Kidney glomerular epithelial cell (primary cell): ENCODE measurements at places on chromosomes 5 and 9.
A peak's percentile ranks its signal among the peaks of the same experiment; 100 is the strongest.

- no peak for DNase-seq
These were observed 15.7 kb upstream of the TSSK1B start for GRCh38 chr5:113450462-113450861.

- no peak for DNase-seq
These were observed 181.6 kb downstream of the CACNA1B start for GRCh38 chr9:138059196-138059595.

DNA sequence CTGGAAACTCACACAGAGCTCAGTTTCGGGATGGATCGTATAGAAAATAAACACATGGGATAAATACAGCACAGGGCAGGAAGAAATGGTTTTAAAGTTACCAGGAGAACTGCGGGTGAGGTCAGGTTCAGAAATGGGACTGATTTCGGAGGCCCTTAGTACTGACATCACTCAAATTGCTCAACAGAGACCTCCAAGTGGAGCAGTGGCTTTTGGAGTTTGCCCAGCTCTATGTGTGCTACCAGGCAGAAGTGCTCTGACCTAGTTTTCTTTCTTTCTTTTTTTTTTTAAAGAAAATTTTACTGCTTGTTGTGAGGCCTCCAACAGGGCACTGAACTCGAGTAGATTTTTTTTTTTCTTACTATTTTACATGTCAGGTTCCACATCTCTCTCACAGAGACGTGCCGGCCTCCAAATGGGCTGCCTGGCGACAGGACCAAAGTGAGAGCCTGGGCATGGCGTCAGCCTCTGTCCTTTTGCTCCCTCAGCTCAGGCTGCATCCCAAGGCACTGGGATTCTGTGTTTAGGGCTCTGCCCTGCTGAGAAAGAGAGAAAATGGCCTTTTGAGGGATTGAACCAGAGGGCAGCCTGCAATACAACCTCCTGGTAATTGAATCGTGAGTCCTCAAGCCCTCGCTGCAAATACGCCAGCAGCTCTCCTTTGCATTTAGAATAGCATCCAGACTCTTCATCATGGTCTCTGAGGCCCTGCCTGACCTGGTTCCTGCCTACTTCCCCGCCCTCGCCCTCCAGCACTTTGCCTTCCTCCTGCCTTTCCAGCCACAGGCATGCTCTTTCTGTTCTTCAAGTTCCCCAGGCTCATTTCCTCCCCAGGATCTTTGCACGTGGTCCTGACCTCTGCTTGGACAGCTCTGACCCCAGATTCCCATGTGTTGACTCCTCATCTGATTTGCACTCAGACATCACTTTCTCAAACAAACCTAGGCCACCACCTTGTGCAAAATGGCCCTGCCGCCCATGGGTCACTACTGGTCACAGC is 173.5 kb downstream of the FGF1 start:
- peak; percentile 53 for DNase-seq

GRCh38 chr5:138833080-138833479 is 42.1 kb downstream of the LRRTM2 start:
- no peak for DNase-seq

- DNase-seq = no peak
These were observed 35.7 kb downstream of the NSD1 start for GRCh38 chr5:177169271-177169670.

- DNase-seq = peak; percentile 74
These were observed 37.4 kb downstream of the ARHGEF37 start for GRCh38 chr5:149618581-149619248.

- DNase-seq = no peak
These were observed 10.5 kb upstream of the NR4A3 start for GRCh38 chr9:99811172-99811571.

- peak; percentile 23 for DNase-seq
These were observed 3.2 kb downstream of the RAB24 start for GRCh38 chr5:177300236-177300880.

DNA sequence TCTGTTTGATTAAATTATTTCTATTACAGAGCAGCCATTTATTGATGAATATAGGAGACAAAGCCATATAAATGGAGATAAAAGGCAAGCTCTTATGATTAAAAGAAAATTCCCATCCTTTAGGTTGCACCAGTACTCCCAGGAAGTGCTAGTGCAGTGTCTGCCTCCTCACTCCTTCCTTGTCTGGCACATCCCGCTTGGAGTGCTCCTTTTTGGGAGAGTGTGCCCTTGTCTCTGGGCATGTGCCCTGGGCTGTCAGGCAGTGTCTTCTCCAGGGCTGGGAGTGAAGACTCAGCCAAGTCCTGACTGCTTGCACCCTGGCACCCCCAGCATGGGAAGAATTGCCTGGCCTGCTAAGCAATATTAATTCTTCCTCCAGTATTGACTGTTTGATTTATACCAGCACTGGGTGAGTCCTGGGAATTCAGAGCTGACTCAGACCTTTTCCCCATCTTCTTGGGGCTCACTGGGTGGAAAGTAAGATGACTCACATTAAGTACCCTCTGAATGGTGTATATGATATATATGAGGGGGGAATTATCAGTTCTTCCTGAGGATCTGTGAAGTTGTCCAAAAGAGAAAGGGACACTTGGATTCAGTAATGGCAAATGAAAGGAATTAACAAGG is 62.1 kb downstream of the ZSWIM6 start:
- no peak for DNase-seq

DNA sequence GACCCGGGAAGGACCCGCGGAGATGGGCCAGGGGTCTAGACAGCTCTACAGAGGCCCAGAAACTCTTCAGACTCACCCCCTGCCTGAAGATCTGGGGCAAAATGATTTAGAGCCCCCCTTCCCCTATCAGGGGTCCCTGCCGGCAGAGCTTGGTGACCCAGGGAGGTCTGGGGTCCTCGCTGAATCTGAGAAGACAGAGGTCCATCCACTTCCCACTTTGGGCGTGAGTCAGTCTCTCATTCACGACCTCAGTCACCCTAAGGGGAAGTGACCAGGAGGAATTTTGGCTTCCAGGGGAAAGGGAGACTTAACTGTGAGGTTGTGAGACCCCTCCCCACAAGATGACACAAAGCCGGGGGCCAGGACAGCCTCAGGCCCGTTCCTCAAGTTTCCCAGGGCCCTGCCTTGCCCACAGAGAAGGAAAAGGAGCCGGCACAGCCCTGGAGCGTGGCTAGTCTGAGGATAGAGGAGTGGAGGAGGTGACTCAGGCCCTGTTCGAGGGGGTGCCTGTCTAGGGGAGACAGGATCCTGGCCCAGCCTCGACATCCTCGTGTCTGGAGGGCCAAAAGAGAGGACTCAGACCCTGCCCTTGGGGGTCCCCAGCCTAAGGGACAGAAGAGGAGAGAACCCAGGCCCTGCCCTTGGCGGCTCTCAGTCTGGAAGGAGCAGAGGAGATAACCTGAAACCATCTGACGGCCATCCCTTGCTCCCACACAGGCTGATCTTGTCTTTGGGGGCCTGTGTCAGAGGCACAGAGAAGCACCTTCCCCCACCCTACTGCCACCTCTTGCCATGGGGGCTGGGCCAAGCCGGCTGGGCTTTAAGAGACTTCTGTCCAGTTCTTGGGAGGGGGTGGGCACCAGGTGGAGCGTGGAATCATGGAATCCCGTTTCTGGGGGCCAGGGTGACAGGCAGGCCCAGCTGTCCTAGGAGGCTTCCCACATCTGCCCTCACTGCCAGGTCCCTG is 889 bp downstream of the PDLIM4 start:
- peak; percentile 25 for DNase-seq

GRCh38 chr5:178495706-178496105 is 94.5 kb downstream of the COL23A1 start:
- no peak for DNase-seq

DNA sequence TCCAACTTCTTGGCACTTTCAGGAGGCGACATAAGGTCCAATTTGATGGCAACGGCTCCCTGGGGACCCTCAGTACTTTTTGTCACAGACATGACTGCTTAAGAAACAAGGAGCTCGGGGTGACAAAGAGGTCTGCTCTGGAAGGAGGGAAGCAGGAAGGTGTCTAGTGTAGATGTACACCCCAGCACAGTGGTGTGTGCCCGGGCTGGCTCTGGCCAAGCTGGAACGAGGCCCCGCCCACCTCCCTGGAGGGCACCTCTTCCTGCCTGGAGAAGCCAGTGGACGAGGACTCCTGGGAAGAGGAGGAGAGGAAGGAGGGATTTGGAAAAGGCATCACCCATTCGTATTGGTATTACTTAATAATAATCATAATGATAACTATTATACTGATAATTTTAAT is at the start of gene SLC36A2:
Gene SLC36A2 (minus strand): TSS at position 191 of the 400 bp plus-strand sequence. CDS start 99 bp downstream, at position 92.
- DNase-seq = no peak

- peak; percentile 39 for DNase-seq
These were observed 11.5 kb downstream of the GPR150 start for GRCh38 chr5:95631255-95631958.

- peak; percentile 32 for DNase-seq
These were observed 236.4 kb downstream of the CAAP1 start for GRCh38 chr9:26656003-26656870.

GRCh38 chr9:109046346-109046745 is 33.0 kb upstream of the CTNNAL1 start:
- no peak for DNase-seq

DNA sequence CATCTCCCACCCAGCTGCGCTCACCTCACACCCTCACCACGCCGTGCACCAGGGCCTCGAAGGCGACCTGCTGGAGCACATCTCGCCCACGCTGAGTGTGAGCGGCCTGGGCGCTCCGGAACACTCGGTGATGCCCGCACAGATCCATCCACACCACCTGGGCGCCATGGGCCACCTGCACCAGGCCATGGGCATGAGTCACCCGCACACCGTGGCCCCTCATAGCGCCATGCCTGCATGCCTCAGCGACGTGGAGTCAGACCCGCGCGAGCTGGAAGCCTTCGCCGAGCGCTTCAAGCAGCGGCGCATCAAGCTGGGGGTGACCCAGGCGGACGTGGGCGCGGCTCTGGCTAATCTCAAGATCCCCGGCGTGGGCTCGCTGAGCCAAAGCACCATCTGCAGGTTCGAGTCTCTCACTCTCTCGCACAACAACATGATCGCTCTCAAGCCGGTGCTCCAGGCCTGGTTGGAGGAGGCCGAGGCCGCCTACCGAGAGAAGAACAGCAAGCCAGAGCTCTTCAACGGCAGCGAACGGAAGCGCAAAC is 1.1 kb downstream of the POU4F3 start:
- DNase-seq = no peak

GRCh38 chr9:109253637-109254284 is 67.1 kb downstream of the EPB41L4B start:
- peak; percentile 30 for DNase-seq

DNA sequence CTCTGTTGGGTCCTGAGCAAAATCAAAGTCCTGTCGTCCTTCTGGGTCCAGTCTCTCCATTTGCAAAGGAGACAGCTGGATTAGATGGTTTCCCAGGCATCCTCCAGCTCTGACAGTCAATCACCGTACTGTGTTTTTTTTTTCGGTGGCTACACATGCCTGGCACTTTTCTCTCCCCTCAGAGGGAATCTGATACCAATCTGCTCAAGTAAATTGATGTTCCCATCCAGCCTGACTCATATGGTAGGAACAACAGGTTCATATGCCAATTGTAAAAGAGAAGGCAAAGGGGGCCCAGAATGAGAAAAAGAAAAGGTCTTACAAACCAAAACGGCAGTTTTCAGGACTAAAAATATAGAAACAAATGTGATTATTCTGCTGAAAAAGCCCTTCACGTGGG is 1.2 kb downstream of the FBXO10 start:
- no peak for DNase-seq

DNA sequence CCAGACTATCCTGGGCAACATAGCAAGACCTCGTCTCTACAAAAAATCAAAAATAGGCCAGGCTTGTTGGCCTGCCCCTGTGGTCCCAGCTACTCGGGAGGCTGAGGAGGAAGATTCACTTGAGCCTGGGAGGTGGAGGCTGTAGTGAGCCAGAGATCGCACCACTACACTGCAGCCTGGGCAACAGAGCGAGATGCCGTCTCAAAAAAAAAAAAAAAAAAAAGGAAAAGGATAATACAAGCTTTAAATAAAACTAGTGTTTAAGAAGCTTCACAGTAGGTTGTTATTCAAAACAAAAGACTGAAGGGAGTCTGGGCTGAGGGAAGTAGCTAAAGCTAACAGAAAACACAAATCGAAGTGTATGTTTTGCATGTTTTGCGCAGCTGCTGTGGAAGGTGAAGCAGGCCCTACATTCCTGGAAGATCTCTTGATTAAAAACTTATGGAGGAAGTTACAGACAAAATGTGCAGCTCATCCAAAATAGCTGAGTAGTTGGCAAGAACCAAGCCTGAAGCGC is 581 bp upstream of the C9orf40 start:
- no peak for DNase-seq
